ENCODE measurements at places on chromosomes 2 and 18. TPM values are rescaled to one million over a fixed set of nuclear protein-coding genes. Genes with fewer than 3 reads are reported as not detected.

DNA sequence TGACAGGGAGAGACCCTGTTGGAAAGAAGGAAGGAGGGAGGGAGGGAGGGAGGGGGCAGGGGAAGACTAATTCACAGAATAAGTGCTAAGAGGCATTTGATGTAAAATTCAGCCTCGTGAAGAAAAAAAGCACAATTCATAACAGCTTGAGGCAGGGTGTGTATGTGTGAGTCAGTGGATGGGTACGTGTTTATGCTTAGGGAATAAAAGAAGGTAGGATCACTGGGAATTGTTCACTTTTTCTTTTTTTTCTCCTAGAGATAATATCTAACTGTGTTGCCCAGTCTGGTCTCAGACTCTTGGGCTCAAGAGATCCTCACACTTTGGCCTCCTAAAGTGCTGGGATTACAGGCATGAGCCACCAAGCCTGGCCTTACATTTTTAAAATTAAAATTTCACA lies 39.2 kb downstream of the WDR33 start:
- peaks cover 44% of the 10 kb centered on the region for H3K36me3 ChIP-seq
- DNase-seq, result no peak
- H3K4me3 ChIP-seq, result no peak overlapping the region
- H3K4me1 ChIP-seq, result peaks cover 16% of the 10 kb centered on the region
- no peak overlapping the region for H3K27ac ChIP-seq

GRCh38 chr2:9473308-9473984 lies 905 bp upstream of the IAH1 start:
- peaks cover 6% of the 10 kb centered on the region for H3K36me3 ChIP-seq
- DNase-seq, result no peak
- H3K4me3 ChIP-seq, result peak overlapping the region; percentile 89
- peaks cover 33% of the 10 kb centered on the region for H3K4me1 ChIP-seq
- peak overlapping the region; percentile 94 for H3K27ac ChIP-seq

Gene CNDP1
- not detected for total RNA-seq

Gene AMER3
- not detected for total RNA-seq

Gene M1AP
- 1.8 TPM for total RNA-seq

Measured in lower lobe of right lung (tissue), 2 donors.